Hematopoietic multipotent progenitor cell (in vitro differentiated cells): ENCODE measurements at places on chromosomes 1 and 21. TPM values are rescaled to one million over a fixed set of nuclear protein-coding genes. Genes with fewer than 3 reads are reported as not detected.

Gene GREM2
- not detected for total RNA-seq

Gene FLG2
- total RNA-seq = under 0.01 TPM

Gene LCE1D
- not detected for total RNA-seq

Gene LRRC8B
- total RNA-seq = 11.6 TPM

Gene TSPEAR
- total RNA-seq = not detected

Gene LCE3D
- not detected for total RNA-seq

Gene KCNK1
- under 0.01 TPM for total RNA-seq

Gene SMPDL3B
- 9.7 TPM for total RNA-seq
